ENCODE measurements at places on chromosomes 7 and 10. TPM values are rescaled to one million over a fixed set of nuclear protein-coding genes. Genes with fewer than 3 reads are reported as not detected.

DNA sequence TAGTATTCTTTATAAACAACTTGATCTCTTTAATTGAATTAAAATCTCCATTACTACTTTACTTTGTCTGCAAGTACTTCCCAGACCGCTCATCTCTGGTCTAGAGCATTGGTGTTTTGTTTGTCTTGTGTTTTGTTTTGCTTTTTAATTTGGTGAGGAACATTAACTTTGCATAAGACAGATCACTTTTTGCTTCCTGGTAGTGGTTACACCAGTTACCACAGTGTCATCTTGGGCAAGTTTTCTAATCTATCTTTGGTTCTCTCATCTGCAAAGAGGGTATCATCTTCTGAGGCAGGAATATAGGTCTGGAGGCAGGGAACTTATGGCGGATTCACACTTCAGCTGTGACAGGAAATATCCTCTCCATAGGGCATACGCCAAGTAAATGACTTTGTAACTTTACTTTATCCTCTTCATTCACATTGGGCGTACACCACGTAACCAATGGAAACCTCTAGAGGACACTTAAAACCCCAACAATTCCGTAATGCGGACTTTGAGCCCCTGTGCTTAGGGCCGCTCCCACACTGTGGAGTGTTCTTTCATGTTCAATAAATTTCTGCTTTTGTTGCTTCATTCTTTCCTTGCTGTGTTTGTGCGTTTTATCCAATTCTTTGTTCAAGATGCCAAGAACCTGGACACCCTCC lies 83.2 kb upstream of the JAZF1 start:
- DNase-seq = no peak
- H3K4me1 ChIP-seq = no peaks in the 10 kb centered on the region
- H3K36me3 ChIP-seq = no peaks in the 10 kb centered on the region
- no peaks in the 10 kb centered on the region for H3K27me3 ChIP-seq
- H3K27ac ChIP-seq = no peak overlapping the region

DNA sequence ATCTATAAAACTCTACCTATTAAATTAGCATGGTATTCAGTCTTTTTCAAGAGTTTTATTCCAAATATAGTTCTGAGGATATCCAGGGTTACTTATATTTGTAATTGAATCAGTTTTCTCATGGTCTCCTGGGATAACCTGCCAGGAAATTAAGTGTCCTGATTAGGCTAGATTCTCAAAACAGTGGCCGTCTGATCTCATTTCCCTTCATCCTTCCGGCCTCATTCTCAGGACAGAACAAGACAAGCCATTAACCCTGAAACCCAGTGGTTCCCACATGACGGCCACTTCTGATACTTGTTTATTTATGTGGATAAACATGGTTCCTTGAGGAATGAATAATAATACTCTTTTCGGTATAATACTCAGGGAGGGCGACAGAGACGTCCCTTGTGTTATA lies 417.6 kb upstream of the POT1 start:
- no peak overlapping the region for H3K4me3 ChIP-seq
- no peak for DNase-seq
- no peaks in the 10 kb centered on the region for H3K27me3 ChIP-seq
- no peaks in the 10 kb centered on the region for H3K4me1 ChIP-seq

DNA sequence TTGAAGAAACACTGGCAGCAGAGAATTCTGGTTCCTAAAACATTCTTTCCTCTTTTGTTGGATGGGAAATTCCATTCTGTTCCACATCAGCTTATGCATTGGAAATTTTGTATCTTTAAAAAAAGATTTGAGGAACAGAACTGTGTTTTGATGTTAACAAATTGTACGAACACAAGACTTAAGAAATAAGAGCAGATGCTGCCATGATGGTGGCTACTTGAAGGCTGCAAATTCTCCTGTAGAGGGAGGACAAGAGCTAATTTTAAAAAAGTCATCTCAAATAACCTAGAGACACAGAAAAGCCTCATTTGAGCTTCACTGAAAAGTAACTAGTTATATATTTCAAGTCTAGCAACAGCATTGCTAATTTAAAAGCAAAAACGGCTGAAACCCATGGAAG lies 29.8 kb downstream of the NDUFB2 start:
- H3K4me1 ChIP-seq = no peaks in the 10 kb centered on the region
- H3K4me3 ChIP-seq = no peak overlapping the region
- no peaks in the 10 kb centered on the region for H3K27me3 ChIP-seq
- H3K36me3 ChIP-seq = peaks cover 21% of the 10 kb centered on the region
- DNase-seq = no peak

DNA sequence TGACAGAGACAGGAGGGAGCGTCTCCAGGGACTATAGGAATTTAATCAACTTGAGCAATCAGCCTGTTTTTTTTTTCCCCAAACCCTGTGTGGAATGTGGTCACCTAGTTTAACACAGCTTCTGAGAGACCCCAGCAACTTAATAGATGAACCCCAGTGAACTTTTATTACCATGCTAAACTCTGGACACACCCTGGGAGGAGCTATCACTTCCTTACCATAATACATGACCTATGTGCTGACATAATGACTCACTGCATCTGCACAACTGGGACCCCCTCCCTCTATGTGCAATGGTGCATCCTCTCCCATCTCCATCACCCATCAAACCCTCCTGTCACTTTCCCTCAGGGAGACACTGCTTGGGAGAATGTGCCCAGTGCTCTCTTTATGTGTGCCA lies 83.7 kb downstream of the EPC1 start:
- no peaks in the 10 kb centered on the region for H3K4me1 ChIP-seq
- DNase-seq = no peak
- peaks cover 13% of the 10 kb centered on the region for H3K36me3 ChIP-seq
- H3K27me3 ChIP-seq = no peaks in the 10 kb centered on the region
- H3K4me3 ChIP-seq = no peak overlapping the region

- no peaks in the 10 kb centered on the region for H3K4me1 ChIP-seq
- no peak overlapping the region for H3K27ac ChIP-seq
- no peak overlapping the region for H3K4me3 ChIP-seq
- H3K27me3 ChIP-seq = no peaks in the 10 kb centered on the region
- H3K36me3 ChIP-seq = no peaks in the 10 kb centered on the region
- DNase-seq = peak; percentile 19
Observed at GRCh38 chr7:157806711-157807110, 469.9 kb downstream of the DNAJB6 start.

DNA sequence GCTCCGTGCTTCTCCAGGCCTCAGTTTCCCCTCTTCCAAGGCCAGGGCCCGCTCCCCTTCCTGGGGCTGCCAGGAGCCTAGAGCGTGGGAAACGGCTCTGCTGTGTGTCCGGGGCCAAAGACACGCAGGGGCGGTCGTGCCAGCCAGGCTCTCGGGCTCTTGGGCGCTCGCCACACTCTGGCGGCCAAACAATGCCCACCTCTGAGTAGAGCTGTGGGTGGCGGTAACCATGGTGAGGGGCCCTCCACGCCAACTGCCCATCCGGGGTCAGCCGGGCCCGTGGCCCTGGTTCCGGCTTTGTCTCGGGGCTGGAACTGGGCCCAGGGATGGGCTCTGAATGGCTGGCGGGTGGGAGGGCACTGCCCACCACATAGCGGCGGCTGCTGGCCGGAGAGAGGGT lies 16.0 kb downstream of the GRIFIN start:
- no peak for DNase-seq
- no peaks in the 10 kb centered on the region for H3K4me1 ChIP-seq
- H3K27me3 ChIP-seq = no peaks in the 10 kb centered on the region
- H3K4me3 ChIP-seq = no peak overlapping the region

- no peak overlapping the region for H3K4me3 ChIP-seq
- H3K36me3 ChIP-seq = no peaks in the 10 kb centered on the region
- no peak for DNase-seq
- no peaks in the 10 kb centered on the region for H3K4me1 ChIP-seq
- no peaks in the 10 kb centered on the region for H3K27me3 ChIP-seq
Observed at GRCh38 chr7:113431406-113431805, 313.1 kb upstream of the SMIM30 start.

BMPER gene
- 7.4 TPM for total RNA-seq

DNA sequence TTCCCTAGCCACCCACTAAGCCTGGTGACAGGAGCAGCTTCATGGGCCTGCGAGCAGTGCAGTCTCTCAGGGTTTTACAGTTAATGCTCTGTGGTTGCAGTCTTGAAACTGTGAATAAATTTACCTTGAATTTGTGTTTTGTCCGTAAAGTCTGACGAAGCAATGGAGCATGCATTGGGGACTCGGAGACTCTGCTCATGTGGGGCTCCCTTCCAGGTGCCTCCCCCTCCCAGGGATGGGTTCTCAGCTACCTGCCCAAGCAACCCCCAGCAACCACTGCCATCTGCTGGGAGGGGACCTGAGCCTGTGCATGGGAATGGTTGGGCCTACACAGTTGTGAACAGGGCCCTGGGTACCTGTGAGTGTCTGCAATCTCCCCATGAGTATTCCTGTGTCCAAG lies 36.3 kb upstream of the IKZF1 start:
- DNase-seq = no peak
- H3K4me3 ChIP-seq = no peak overlapping the region
- no peaks in the 10 kb centered on the region for H3K27me3 ChIP-seq
- H3K36me3 ChIP-seq = no peaks in the 10 kb centered on the region
- H3K4me1 ChIP-seq = peaks cover 17% of the 10 kb centered on the region

DNA sequence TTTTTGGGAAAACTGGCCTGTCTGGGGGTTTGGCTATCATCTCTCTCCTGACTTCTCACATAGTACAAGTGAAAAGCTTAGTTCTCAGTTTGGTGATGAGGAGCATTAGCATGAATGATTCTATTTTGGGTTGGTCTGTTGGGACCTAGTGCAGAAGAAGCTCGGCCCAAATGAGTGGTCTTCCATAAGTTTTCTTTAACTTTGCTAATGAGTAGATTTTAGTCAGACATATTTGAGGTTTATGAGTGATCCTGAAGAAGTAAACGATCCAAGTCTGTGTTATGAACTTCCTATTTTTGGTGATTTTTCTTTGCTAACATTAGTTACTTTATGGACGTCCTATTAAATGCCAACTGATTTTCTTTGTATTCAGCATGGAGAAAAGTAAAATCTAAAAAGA lies 51.7 kb upstream of the CALD1 start:
- no peak overlapping the region for H3K27ac ChIP-seq
- no peaks in the 10 kb centered on the region for H3K27me3 ChIP-seq
- no peak for DNase-seq
- H3K4me1 ChIP-seq = peaks cover 9% of the 10 kb centered on the region

DNA sequence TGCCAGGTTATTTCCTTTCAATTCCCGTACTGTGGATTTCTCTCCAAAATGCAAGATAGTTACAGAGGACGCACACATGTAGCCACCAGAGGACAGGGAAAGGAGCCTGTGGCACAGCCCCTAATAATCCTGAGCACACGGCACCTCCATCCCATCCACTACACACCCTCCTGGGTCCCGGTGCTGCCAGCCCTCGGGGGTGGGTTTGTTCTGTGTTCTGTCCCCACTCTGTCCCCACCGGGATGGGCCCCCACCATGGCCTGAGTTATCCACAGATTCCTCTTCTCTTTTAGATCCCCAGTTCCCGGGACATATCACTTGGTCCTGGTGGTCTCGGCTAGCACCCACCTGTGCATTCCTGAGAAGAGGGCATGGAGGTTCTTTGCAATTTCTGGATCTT lies 196.9 kb upstream of the PPP2R2D start:
- DNase-seq = no peak
- no peaks in the 10 kb centered on the region for H3K4me1 ChIP-seq
- peaks cover 5% of the 10 kb centered on the region for H3K27me3 ChIP-seq
- H3K27ac ChIP-seq = no peak overlapping the region

DNA sequence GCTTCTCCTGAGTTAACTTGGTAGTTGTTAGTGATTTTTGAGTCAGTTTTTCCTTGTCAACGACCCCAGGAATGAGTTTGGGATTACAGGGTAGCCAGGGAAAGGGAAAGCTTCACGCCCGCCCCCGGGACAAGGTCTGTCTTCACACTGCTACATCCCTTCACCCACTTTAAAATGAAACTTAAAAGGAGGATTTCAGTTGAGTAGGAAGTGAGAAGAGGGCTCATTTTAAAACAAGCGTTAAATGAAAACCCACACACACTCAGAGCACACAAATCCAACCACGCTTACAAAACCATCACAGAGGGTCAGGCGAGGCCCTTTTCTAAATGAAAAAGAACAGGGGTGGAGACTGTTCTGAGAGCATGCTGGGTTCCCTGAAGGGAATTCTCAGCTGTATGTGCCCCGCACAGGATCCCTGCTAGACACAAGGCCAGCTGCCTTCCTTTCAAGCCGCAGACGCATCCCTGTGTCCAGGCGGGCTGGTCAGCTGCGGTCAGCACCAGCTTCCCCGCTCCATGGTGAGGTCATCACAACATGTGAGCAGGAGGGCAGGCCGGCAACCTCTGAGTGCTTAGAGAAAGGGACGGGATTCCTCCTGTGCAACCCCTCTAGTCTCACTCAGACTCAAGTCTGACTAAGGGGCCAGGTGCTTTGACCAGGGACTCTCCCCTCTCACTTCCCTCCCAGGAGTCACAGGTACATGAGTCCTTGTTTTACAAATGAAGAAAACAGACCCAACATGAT lies 111.8 kb downstream of the EGFR start:
- no peak overlapping the region for H3K4me3 ChIP-seq
- no peak for DNase-seq
- H3K36me3 ChIP-seq = no peaks in the 10 kb centered on the region

LLCFC1 gene
- not detected for total RNA-seq

DNA sequence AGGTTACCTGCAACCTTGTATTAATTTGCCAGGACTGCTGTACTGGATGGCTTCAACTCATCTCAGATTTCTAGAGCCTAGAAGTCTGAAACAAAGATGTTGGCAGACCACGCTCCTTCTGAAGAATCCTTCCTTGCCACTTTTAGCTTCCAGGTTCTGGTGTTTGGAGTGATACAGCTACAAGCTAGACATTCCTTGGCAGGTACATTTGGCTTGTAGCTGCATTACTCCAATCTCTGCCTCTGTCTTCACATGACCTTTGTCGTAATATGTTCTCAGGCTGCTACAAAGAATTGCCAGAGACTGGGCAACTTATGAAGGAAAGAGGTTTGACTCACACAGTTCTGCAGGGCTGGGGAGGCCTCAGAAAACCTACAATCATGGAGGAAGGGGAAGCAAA lies 146.3 kb downstream of the GALNT17 start:
- no peaks in the 10 kb centered on the region for H3K27me3 ChIP-seq
- H3K27ac ChIP-seq = no peak overlapping the region

GRCh38 chr10:78626471-78626870 lies 442.3 kb upstream of the ZMIZ1 start:
- H3K27ac ChIP-seq = no peak overlapping the region
- no peaks in the 10 kb centered on the region for H3K36me3 ChIP-seq
- no peak overlapping the region for H3K4me3 ChIP-seq
- no peak for DNase-seq
- peaks cover 11% of the 10 kb centered on the region for H3K4me1 ChIP-seq

DNA sequence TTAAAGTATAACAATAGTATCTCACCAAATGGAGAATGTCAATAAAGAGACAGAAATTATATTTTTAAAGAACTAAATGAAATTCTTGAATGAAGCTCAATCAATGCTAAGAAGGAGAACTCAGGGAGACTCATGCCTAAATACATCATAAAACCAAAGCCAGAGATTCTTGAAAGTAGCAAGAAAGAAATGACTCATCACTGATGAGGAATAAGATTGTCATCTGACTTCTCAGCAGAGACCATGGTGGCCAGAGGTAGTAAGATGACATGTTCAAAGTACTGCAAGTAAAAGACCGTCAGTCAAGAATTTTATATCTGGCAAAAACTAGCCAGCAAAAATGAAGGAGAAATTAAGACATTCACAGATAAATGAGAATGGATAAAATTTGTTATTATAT lies 399.0 kb downstream of the GRID1 start:
- no peaks in the 10 kb centered on the region for H3K36me3 ChIP-seq
- H3K4me3 ChIP-seq = no peak overlapping the region
- no peaks in the 10 kb centered on the region for H3K4me1 ChIP-seq
- H3K27me3 ChIP-seq = no peaks in the 10 kb centered on the region
- no peak overlapping the region for H3K27ac ChIP-seq
- no peak for DNase-seq

- no peaks in the 10 kb centered on the region for H3K27me3 ChIP-seq
- H3K36me3 ChIP-seq = no peaks in the 10 kb centered on the region
- no peak overlapping the region for H3K27ac ChIP-seq
- peaks cover 27% of the 10 kb centered on the region for H3K4me1 ChIP-seq
- H3K4me3 ChIP-seq = no peak overlapping the region
Observed at GRCh38 chr7:73823873-73824592, 6.8 kb upstream of the CLDN4 start.
